ENCODE measurements at places on chromosomes 5 and 9.
A peak's percentile ranks its signal among the peaks of the same experiment; 100 is the strongest.

DNA sequence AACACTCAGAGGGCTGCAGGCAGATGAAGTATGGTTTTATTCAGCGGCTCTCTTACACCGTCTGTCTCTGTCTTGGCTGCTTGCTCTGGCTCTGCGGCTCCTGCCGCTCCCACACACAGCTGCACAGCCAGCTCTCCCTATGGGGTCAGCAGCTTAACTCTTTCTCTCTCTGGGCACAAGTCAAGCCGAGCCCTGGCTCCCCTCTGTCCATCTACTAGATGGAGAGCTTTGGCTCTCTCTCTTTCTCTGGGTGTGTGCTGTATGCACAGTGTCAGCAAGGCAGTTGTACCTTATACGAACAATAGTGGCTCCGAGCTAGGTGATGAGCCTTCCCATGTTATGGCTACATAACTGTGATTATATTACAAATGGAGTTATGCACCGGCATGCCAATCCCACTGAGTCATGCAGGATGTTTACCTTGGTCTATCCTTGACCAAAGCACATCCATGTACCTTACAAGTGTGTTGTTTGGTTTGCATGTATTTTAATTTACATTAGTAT is 19.3 kb upstream of the PPP2CA start:
- DNase-seq, result no peak

GRCh38 chr9:90219548-90220118 is 423.0 kb downstream of the DIRAS2 start:
- DNase-seq, result no peak

DNA sequence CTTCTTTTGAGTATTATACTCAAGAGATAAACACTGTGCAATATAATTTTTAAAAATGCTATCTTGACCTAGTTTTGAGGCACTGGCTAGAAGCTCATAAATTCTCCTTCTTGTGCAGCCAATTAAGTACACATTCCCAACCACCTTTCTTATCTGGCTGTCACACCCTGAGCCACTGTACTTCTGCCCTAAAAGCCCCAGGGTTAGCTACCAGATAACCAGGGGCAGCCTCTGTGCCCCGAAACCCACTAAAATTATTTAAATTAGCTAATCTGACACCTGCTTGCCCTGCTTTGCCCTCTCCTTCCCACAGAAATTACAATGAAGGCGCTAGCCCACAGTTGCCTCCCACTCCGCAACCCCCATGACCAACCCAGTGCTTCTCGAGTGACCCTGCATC is 597.3 kb upstream of the TYRP1 start:
- DNase-seq, result no peak

- DNase-seq, result no peak
Measured at GRCh38 chr9:37264539-37264938, 144.2 kb downstream of the ZCCHC7 start.

DNA sequence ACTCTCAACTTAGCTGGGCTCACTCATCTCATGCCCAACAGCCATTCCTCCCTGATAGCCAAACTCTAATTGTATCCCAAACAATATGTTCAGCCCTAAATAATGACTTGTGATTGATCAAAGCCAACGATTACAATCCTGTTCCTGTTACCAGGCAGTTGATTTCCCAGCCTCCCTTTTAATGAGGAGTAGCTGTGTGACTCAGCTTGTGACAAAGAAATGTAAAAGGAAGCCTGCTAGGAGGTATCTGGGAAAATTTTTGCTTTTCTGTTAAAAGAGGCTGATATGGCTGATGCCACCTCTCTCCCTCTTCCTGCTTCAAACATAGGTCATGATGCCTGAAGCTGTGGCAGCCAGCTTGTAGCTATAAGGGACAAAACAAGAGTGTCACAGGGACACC is 19.6 kb upstream of the ENC1 start:
- DNase-seq, result no peak

DNA sequence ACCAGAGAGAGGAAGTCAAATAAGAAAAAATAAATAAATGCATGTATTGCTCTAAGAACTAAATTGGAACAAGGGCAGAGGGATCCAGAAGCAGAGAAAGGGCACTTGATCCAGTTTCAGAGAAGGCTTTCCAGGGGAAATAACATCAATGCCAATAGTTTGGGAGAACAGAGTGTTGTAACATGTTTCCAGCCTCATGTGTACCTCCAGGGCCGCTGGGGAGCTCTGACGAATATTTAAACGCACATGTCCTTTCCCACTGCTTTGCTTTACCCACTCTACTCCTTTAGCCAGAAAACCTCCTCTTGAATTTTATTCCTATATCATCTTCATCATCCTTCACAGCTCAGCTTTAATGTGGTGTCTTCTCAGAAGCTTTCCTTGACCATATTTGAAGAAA is 233.7 kb downstream of the ENC1 start:
- no peak for DNase-seq

GRCh38 chr9:135810806-135811575 is 96.4 kb downstream of the CAMSAP1 start:
- DNase-seq, result no peak

GRCh38 chr9:107638521-107639310 is 149.1 kb upstream of the KLF4 start:
- peak; percentile 21 for DNase-seq

DNA sequence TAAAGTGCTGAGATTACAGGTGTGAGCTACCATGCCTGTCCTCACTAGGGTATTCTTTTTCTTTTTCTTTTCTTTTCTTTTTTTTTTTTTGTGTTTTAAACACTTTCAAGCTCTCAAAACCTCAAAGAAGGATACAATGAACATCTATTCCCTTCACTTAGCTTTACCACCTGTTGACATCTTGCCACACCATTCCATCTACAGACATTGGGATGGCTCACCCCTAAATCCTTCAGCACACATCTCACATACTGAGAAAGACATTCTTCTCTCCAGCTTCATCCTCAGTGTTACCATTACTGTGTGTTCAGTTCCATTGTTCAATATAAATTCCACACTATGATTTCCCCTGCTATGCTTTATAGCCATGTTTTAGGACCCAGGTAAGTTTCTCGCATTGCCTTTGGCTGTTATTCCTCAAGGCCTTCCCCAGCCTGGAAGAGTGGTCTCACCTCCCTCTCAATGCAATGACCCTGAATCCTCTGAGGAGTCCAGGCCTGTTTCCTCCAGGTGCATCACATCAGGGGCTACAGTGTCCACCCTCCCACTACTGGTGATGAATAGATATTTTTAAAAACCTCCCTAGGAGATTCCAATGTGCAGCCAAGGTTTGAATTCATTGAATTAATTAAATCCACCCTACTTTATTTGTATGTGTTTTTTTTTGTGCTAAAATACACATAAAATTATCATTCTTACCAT is 16.7 kb downstream of the IQGAP2 start:
- no peak for DNase-seq

DNA sequence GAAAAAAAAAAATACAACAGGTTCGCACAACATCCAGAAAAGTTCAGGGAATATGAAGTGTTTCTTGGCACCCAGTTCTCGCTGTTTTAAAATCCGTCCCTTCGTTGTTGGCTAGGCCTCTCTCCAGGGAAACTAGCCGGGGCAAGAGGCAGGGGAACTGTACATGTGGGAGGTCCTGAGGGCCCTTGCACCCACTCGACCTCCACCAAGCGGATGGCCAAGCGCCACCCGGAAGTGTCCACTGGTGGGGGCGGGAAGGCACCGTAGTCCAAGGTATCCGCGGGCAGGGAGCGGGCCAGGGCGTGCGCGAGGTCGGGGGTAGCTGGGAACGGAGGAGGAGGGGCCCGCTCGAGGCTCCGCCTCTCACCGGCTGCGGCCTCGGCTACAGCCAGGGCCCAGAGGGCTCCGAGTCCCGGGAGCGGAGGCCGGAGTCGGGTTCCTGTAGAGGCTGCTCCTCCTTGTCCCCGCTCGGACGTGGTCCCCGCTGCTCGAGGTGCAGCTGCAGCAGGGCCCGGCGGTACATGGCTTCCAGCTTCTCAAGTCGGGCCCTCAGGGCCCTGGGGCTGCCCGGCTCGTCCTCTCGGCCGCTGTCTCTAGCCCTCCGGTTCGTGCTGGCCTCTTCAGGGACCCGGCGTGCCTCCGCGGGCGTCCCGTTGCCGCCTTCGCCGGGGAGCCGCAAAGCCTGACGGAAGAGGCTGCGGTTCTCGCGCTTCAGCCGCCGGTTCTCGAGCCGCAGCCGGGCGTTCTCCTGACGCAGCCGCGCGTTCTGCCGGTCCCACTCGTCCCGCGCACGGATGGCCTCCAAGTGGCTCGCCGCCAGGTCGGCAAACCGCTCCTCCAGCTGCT is 720 bp downstream of the TUSC1 start:
- peak; percentile 88 for DNase-seq

GRCh38 chr9:113963696-113964494 is 87.8 kb downstream of the ZNF618 start:
- no peak for DNase-seq

GRCh38 chr9:129398101-129398960 is 220.3 kb upstream of the IER5L start:
- no peak for DNase-seq

DNA sequence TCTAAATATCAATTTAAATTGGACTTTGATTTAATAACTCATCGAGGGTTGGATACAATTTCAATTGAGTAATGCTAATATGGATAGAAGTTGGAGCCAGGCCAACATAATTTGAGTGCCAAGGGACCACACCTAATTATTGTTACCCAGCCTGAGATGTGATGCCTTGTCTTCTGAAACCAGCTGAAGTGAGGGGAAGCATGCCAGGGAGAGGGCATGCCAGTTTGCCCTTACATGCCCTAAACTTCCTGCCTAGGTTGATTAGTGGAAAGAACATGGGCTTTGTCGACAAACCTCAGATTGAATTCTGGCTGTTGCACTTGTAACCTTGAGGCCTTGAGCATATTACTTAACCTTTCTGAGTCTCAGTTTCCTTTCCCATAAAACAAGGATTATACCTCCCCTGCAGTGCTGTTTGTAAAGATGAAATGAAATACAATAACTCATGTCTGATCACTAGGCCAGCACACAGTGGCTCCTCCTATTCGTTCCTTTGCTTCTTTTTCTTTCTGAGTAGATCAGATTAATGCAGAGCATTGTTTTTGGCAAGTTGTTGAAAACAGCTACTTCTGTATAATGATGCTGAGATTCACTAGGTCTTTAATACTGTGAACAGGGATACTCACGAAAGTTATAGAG is 412.8 kb downstream of the TLE4 start:
- no peak for DNase-seq
